ENCODE measurements at places on chromosomes 1 and 21. TPM values are rescaled to one million over a fixed set of nuclear protein-coding genes. Genes with fewer than 3 reads are reported as not detected.

The NMNAT2 gene
- total RNA-seq, result 3.3 TPM

The FMO2 gene
- total RNA-seq, result 6.2 TPM

The ANGPTL3 gene
- 0.12 TPM for total RNA-seq

The MARK1 gene
- 3.5 TPM for total RNA-seq
